ENCODE measurements at places on chromosomes 16 and 17.
A peak's percentile ranks its signal among the peaks of the same experiment; 100 is the strongest.

GRCh38 chr16:12964461-12964860, 63.1 kb downstream of the SHISA9 start:
- no peak for DNase-seq

DNA sequence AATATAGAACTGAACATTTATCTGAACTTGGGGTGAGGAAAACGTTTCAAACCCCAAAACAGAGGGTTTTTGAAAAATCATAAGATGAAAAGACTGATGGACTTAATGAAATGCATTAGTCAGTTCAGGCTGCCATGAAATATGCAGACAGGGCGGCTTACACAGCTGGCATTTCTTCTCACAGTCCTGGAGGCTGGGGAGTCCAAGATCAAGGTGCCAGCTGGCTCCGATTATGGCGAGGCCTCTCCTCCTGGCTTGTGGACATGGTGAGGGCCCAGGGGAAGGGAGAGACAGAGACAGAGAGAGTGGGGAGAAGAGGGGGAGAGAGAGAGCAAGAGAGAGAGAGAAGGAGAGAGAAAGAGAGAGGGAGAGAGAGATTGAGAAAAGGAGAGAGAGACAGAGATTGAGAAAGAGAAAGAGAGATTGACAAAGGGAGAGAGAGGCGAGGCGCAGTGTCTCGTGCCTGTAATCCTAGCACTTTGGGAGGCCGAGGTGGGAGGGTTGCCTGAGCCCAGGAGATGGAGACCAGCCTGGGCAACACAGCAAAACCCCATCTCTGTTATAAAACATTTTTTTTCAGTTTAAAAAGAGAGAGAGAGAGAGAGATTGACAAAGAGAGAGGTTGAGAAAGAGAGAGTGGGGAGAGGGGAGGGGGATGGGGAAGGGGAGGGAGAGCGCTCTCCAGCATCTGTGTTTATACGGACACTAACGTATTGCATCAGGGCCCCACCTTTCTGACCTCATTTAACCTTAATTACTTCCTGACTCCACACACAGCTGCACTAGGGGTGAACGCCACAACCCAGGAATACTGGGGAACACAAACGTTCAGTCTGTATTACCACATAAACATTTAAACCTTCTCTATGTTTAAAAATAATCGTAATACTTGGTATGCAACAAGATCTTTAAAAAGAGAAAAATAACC, 24.6 kb upstream of the RPH3AL start:
- DNase-seq: no peak

GRCh38 chr16:72125635-72126428, 32.2 kb downstream of the DHX38 start:
- no peak for DNase-seq

GRCh38 chr16:31880322-31880979, 6.8 kb downstream of the ZNF267 start:
- no peak for DNase-seq

DNA sequence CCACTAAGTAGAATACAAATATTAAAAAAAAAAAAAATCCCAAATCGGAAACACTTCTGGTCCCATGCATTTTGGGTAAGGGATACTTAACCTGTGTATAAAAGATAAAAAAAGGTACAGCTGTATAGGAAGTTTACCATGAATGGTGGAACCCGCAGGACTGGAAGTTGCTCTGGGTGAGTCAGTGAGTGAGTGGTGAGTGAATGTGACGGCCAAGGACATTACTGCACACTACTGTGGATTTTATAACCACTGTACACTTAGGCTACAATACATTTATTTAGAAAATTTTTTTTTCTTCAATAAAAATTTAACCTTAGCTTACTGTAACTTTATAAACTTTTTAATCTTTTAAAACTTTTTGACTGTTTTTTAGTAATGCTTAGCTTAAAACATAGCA, 71.3 kb upstream of the BCAR1 start:
- DNase-seq: no peak

GRCh38 chr17:69222707-69223258, 5.8 kb downstream of the ABCA10 start:
- DNase-seq: no peak

DNA sequence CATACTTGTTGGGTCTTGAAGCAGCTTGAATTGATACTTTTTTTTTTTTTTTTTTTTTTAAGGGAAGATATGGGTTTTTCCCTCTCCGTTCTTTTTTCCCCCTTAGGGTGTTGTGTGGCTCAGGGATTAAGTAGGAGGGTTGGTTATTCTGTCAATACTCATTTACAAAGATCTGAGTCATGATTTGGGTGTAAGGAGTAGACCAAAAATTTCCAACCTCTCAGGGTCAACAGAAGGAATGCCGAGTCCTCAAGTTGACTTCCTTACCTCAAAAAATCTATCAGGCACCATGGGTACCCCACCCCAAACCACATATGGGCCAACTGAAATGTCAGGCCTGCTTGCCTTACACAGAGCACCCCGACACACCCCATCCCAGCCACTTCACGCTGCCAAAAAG, 230.5 kb downstream of the CCDC182 start:
- DNase-seq: no peak

GRCh38 chr17:3594051-3594800, 15.0 kb downstream of the TRPV1 start:
- DNase-seq: peak; percentile 18

GRCh38 chr16:17211797-17212196, 259.0 kb downstream of the XYLT1 start:
- no peak for DNase-seq
